GOT3 (cell line): ENCODE measurements at places on chromosomes 11 and 22.
A peak's percentile ranks its signal among the peaks of the same experiment; 100 is the strongest.

DNA sequence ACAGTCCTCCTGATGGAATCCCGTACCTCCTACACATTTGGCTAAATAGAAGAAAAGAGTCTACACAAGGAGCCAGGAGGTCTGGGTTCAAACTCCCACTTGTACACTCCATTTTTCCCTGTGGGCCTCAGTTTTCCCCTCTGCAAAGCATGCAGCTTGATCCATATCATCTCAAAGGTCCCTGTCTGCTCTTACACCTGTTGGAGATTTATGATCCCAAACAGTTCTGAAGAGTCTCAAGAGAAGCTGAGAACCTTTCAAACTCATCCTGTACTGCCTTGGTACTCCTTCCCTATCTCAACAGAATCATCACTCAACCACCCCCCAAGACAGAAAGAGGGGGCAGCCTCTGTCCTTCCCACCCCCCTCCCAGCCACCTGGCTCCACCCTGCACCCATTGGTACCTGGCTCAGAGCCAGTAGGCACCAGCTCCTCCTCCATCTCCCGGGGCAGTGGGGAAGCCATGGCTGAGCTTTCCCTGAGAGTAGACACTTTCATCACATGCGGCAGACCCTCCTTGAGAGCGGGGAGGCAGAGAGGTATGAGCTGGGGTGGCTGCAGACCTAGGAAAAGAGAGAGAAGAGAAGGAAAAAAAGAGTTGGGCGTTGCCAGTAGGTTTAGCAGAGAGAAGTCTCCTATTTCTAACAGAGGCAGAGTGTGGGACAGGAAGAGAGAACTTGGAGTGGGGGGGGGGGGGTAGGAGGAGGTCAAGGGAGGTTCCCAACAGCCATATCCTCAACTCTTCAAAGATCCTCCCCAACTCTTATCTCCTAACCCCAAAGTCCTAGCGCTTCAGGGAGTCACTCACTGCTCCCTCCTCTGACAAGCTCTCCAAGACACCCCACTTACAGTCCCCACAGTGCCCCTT is 3.1 kb downstream of the TNKS1BP1 start:
- no peak for DNase-seq

GRCh38 chr11:2453436-2453835 is 8.6 kb downstream of the KCNQ1 start:
- no peak for DNase-seq

DNA sequence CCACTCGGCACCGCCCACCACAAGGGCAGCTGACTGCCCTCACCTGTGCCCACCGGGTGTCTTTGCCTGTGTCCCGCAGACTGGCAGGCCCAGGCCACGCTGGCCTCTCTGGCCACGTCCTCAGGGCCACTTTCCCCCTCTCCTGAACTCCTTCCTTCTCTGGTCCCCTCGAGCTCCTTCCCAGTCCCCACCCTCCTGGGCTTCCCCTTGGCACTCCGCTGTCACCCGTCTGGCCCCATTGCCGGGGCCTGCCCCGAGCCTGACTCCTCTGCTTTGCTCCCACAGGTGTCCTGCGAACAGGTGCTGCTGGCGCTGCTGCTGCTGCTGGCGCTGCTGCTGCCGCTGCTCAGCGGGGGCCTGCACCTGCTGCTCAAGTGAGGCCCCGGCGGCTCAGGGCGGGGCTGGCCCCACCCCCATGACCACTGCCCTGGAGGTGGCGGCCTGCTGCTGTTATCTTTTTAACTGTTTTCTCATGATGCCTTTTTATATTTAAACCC is 14.2 kb downstream of the MCAT start:
- no peak for DNase-seq

GRCh38 chr22:50076646-50077535 is 8.3 kb downstream of the MLC1 start:
- no peak for DNase-seq

- DNase-seq: no peak
These were observed 38.9 kb upstream of the CCDC34 start for GRCh38 chr11:27401833-27402316.

DNA sequence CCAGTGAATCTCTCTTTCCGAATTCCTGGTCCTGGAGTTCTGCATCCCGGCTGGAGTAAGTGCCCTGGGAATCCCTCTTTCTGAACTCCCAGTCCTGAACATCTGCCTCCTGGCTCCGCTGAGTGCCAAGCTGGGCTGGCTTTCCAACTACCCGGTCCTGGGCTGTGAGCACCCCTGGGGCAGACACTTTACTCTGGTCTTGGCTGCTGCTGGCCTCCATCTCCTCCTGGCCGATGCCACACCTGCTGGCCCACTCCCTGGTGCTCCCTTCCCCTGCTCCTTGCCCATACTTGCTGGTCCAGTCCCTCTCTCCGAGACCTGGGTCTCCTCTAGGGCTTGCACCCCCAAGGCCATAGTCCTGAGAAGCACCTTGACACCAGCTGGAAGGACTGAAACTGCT is 14.7 kb downstream of the TNKS1BP1 start:
- no peak for DNase-seq

DNA sequence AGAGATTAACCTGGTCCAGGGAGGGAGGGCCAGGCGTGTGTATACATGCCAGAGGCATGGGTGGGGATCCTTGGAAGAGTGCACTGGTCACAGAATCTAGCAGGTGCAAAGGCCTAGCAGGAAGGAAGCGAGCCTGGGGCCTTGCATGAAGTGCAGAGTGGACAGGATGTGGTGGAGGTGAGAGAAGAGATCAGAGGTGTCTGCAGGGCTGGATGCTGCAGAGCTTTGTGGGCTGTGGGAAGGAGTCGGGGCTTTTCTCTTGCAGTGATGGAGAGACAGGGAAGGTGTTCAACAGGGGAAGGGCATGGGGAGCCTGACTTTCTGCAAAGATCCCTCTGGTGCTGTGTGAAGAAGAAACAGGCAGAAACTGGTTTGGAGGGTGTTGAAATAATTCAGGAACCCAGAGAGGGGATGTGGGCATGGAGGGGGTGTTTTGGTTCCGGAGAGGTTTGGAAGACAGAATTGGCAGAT is 2.5 kb upstream of the TPST2 start:
- DNase-seq: no peak

GRCh38 chr11:134252346-134253187 is 585 bp downstream of the THYN1 start:
- no peak for DNase-seq

DNA sequence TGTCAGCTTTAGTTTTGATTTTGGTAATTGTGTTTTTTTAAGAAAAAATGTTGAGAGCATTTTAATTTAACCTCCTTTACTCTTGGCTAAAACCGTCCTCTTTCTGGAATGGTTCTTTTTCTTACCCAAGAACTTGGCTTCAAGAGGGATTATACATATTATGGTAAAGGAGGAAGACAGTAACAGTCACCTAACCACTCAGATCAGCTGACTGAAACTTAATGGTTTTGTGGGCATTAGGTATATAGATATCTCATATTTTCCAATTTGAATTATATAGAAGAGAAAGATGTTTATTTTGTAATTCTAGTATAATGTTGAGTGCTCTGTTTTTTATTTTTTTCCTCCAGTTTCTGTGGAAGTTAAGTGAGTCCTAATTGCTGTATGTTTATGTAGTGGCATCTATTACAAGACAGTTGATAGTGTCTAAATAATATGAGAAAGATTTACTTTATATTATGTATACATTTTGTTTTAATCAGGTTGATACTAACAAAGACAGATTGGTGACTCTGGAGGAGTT is 36.6 kb upstream of the NCR3LG1 start:
- no peak for DNase-seq

GRCh38 chr11:132456751-132457328 is 1075.5 kb downstream of the OPCML start:
- no peak for DNase-seq

GRCh38 chr11:108466405-108466804 is 924 bp downstream of the C11orf65 start:
- no peak for DNase-seq

GRCh38 chr11:93570759-93571413 is 27.7 kb upstream of the SMCO4 start:
- DNase-seq: no peak

DNA sequence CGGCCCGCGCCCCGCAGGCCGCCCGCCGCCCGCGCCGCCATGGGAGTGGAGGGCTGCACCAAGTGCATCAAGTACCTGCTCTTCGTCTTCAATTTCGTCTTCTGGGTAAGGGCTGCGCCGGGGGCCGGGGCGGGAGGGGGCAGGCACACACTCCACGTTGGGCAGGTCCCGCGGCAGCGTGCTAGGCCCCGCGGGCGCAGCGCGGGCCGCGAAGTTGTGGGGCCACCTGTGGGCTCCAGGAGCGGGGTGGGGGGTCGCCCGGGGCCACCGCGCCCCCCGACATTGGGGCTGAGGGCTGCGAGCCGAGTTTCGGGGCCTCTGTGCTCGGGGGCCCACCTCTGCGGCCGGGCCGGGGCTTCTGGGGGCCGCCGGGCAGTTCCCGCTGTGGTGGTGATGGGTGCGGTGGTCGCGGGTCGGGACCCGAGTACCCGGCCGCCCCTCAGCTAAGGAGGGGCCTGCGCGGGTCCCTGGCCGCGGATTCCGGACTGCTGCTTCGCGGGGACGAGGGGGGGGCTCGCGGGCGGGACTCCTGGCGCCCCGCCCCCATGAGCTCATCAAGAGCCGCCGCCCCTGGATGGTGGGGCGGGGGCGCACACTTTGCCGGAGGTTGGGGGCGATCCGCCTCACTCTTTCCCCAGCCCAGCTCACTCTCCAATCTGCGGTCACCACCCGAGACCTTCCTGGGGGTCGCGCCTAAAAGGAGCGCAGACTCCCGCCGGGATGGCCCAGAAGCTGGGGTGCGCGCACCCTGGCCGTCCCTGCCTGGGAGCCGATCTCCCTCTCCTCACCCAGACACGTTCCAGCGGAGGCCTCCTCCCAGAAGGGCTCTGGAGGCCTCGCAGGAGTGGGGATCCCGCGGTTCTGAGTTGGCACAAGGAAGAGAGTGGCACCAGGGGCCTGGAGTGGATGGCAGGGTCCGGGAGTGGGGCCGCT is 667 bp downstream of the CD81 start:
- no peak for DNase-seq

GRCh38 chr11:17445240-17445795 is 31.3 kb downstream of the ABCC8 start:
- DNase-seq: no peak

GRCh38 chr11:86041975-86042378 is 26.9 kb downstream of the PICALM start:
- DNase-seq: no peak

DNA sequence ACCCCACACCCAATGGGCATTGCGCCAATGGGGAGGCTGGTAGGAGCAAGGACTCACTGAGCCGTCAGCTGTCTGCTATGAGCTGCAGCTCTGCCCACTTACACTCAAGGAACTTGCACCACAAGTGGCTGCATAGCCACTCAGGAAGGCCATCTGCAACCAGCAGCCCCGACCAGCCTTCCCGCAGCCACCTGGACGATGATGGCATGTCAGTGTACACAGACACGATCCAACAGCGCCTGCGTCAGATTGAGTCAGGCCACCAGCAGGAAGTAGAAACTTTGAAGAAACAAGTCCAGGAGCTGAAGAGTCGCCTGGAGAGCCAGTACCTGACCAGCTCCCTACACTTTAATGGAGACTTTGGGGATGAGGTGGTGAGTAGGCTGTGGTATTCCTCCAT is 59.8 kb upstream of the HORMAD2 start:
- DNase-seq: no peak

- DNase-seq: no peak
These were observed 20.6 kb downstream of the POLR3H start for GRCh38 chr22:41523464-41524221.

- no peak for DNase-seq
These were observed 611 bp upstream of the USP2 start for GRCh38 chr11:119382101-119382500.

DNA sequence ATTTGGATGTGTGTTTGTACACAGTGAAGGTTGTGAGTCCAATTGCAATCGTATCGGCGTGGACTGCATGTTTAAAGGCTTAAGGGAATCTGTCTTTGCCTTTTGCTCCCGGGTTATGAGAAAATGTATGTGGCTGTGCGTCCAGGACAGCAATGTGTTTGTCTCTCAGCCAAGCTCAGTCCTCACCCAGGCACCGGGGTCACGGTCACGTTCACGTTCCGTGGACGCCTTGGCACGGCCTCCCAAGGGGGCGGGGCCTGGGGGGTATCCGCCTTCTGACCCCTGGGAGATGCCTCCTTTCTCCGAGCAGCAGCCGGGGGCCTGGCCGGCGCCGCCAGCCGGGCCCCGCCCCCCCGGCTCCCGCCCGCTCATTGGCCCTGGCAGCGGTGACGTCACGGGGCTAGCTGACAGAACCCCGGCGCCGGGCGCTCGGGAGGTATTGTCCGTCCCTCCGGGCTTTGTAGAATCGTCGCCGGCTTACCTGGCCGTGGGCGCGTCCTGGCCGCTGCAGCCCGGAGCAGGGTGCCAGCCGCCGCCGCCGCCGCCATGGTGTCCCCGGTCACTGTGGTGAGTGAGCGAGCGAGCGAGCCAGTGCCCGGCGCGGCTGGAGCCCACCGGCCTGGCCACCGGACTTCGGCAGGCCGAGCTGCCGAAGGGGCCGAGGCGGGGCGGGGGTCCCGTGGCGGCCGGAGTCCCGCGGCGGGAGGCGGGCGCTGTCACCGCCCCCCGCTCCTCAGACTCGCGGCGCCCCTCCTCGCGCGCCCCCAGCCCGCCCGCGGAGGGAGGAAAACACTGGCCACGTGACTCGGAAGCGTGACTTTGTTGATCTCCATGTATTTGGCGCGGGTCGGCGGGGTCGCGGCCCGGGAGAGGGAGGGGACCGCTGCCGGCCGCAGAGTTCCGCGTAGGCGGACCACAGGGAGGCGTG is at the start of gene TMEM86A:
Gene TMEM86A, plus strand, starts transcription at position 439 of the 928 bp plus-strand sequence. Its CDS starts 108 bp downstream, at position 547.
- peak; percentile 14 for DNase-seq

DNA sequence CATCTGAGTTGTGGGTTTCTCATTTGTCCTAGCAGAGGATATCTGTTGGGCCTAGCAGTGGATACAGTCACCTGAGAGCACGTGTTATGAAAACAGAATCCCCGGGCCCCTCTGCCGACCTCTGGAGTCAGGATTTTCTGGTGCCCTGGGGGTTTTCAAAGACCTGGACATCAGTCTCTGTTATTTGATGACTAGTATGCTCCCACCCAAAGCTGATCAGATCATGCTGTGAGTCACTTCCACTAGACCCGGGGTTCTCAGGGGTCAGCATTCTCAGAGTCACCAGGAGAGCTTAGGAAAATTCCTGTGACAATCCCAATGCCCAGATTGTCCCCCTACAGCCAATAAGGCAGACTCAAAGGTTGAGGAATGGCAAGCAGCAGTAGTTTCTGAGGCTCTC is 38.7 kb downstream of the KCNJ1 start:
- no peak for DNase-seq

DNA sequence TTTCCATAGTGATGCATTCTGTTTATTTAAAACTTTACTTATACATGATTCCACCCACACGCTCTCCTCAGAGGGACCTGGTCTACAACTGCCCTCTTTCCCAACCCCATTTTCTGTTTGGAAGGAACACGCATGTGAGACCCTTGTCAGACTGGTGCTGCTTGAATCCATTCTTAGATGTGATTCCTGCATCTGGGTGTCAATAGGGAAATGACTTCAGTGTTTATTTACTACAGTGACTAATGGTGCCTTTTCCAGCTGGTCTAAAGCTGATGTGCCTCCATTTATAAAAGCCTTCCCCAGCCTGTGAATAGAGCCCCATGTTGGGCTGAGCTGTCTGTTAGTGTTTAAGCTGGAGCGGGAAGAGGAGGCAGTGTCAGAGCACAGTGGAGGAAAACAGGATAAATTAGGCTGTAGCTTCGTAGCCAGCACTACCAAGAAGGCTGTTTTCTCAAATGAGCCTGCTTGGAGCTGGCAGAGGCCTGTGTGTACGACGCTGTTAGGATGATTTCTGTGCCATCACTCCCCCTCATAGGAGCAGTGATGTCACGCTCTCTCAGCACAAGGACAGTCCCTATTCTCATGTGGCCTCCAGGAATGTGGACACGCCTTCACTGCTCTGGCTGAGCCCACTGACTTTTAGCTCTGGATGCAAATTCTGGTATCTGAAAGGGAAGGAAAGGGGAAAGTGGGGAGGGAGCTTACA is 18.9 kb upstream of the C11orf96 start:
- no peak for DNase-seq
